Substantia nigra (tissue), 51 donors: ENCODE measurements at places on chromosomes 2 and 18.

- DNase-seq = no peak
Measured at GRCh38 chr2:16363581-16363980, 302.1 kb downstream of the CYRIA start.

DNA sequence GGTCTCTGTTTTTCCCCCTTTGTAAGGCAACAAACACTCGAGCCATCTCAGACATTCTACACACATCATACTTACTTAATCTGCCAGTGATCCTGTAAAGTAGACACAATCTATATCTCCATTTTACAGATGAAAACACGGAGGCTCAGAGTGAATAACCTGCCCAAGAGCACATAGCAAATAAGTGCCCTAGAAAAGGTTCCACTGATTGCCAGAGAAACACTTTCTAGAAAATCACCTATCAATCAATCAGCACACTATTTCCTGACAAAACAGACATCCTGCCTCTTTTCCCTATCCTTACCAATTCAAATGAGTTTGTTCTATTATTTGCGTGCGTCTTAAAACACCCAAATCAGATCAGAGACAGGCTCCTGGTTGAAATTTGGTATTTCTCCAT, 23.9 kb downstream of the SLC66A3 start:
- no peak for DNase-seq

- DNase-seq = no peak
Measured at GRCh38 chr2:199480966-199481365, 23.2 kb upstream of the SATB2 start.

DNA sequence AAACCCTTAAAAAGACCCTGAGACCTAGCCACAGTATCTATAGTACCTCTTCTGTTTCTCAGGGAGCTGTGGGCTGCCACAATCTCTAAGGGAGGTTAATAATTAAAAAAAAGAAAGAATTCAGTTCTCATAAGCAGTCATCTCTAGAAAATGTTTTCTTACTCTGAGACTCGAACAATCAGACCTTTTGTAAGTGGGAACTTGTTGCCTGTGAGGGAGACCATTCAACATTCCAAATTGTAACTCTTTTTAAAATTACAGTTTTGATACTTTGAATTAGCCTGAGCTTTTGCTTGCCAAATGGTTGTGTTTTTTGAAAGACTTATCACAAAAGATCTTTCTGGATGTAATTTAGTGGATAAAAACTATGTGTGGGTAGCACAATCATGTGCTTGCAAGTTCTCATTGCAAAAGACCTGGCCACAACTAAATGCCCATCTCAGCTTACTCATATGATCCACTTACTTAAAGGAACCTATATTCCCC, 33.3 kb downstream of the IL1R2 start:
- no peak for DNase-seq

- DNase-seq = peak; percentile 60
Measured at GRCh38 chr18:811892-812375, at the start of gene YES1. TSS of gene YES1 (minus strand) at chr18:812242. CDS start at chr18:756827, 55,415 bp downstream.

- DNase-seq = no peak
Measured at GRCh38 chr2:20549691-20550348, 101.1 kb downstream of the HS1BP3 start.

- no peak for DNase-seq
Measured at GRCh38 chr2:217979151-217979811, 23.5 kb downstream of the TNS1 start.

DNA sequence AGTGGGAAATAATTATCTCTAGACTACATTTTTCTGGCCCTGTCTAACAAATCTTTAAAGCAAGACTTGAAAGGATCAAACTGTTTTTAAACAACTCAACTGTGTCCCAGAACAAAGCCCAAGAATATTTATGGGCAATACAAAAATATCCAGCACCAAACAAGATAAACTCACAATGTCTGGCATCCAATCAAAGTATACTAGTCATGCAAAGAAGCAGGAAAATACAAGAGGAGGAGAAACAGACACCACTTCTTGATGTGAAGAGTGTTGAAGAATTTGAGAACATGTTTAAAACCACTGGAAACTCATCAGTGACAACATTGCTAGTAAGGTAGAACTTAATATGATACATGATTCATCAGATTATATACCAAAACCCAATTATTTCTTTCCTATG, 66.1 kb upstream of the CDC42EP3 start:
- no peak for DNase-seq

DNA sequence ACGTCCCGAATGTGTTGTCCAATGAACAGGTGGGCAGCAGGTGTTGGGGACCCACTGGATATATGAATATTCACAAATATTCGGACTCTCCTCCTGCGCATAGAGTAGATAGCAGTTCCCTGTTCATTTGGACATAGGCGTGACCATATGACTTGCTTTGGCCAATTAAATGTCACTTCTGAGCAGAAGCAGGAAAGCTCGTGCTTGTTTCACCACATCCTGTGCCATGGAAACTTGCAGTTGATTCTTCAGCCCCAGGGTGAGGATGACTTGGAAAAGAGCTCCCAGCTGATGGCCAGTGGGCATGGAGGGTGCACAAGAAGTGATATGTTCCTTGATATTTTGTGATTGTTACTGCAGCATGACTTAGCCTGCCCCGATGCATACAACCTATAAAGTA, 52.6 kb downstream of the PTPRM start:
- DNase-seq = no peak

DNA sequence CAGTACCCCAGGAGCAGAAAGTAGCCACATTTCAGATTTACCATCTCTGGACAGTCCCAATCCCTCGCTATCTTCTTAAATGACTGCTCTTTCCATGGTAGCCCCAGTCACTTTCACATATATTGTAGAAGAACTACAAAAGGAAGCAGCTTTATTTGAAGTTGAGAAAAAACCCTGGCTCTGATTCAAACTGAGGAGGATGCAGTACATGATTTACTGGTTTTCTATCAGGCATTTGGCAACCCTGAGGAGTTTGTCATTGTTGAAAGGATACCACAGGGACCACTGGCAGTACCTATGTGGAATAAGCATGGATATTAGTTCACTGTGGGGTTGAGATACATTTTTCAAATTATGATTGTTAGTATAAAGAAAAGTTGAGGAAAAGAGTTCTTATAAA, 640.9 kb upstream of the SETBP1 start:
- DNase-seq = no peak

- DNase-seq = no peak
Measured at GRCh38 chr2:133098787-133099186, 428.8 kb upstream of the LYPD1 start.

DNA sequence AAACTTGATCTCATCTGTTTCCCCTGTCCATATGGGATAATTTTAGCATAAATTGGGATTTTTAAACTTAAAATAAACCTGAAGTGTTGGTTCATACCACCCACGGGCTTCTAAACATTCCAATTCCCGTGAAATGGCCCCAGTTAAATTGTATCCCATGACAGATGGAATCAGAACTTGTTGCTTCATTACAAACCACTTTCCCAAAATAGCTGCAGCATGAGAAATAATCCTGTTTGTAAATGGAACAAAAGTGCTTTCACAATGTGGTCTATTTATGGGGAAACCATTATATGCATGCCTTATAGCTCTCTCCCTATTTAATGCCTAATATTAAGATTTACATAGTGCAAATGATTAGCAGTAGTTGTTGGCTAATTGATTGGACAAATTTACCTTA, 15.9 kb downstream of the SCG2 start:
- no peak for DNase-seq

DNA sequence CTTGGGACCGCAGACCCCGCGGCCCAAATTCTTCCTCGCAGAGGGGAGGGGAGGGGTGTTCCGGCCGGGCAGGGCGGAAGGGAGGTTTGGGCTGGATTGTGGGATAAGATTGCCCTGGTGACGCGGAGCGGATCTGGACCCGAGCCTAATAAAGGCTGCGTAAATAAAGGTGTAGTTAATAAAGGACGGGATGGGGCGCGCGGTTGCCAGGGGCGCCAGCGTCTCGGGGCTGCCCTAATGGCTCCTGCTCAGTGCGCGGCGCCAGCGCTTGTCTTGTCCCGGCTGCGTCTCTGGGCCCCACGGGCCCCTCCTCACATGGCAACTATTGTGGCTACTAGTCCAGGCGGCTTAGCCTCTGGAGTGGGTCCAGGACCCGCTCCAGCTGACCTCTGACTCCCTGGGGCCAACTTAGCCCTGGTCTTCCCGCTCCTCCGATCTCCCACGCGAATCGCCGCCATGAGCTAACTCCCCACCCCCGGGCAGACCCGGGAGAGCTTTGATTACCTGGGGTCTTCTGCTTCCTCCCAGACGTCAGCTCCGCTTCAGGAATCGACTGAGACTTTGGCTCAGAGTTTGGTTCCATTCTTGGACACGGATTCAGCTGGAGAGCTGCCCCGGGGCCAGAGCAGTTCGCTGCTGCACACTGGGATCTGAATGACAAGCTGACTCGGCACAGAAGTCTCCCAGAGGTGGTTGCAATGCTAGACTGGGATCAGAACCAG, 36.5 kb downstream of the SLC25A52 start:
- peak; percentile 21 for DNase-seq

GRCh38 chr2:37617119-37617892, 54.1 kb downstream of the CDC42EP3 start:
- no peak for DNase-seq

GRCh38 chr18:22282311-22283115, 113.1 kb downstream of the GATA6 start:
- no peak for DNase-seq

DNA sequence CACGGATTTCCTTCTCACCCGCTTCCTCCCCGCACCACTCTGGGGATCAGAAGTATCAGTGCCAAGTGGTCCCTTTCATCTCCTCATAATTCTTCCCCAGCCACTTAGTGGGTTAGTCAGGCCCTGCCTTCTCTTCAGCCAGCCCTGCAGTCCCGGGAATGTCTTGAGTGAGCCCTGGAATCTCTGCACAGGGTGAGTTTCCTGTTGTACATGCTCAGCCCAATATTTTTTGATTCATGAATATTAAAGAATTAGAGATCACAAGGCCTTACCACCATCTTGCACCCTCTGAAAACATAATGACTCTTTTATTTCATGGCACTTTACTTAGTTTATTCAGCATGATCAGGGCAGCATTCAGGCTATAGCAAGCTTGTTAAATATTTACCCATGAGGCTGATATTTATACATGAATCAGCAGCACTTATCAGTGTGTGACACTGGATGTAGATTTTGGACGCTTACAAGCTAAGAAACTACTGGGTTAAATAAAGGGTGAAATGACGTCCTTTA, 159.4 kb upstream of the FOSL2 start:
- no peak for DNase-seq

GRCh38 chr2:190180313-190181122, 118.0 kb upstream of the MSTN start:
- peak; percentile 14 for DNase-seq

- no peak for DNase-seq
Measured at GRCh38 chr18:72427721-72428120, 116.4 kb downstream of the CBLN2 start.

GRCh38 chr2:85976106-85976920, 87.5 kb upstream of the ST3GAL5 start:
- no peak for DNase-seq

DNA sequence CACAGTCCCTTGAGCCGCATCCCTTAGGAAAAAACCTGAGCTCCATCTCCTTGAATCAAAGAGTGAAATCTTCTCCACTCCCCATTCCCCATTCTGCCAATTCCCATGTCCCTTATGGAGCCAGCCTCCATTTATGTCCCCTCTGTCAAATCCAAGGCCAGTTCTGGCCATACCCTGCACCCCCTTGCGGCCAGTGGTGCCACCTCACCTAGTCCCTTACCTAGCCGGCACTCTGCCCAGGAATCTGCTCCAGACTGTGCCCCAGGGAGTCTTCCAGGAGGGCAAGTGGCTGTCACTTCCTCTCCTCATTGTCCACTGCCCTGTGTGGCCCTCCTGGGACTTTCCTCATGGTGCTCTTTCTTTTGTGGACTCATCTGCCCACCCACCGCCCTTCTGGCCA, 195.4 kb upstream of the RMP24 start:
- no peak for DNase-seq

DNA sequence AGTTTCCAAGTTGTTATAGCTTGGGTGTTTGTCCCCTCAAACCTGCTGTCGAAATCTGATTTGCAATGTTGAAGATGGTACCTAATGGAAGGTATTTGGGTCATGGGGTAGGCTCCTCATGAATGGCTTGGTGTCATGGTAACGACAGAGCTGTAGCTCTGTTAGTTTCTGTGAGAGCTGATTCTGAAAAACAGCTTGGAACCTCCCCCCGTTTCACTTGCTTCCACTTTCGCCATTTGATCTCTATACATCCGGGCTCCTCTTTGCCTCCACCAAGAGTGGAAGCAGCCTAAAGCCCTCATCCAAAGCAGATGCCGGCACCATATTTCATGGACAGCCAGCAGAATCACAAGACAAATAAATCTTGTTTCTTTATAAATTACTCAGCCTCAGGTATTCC, 1035.1 kb upstream of the SLC39A10 start:
- no peak for DNase-seq

DNA sequence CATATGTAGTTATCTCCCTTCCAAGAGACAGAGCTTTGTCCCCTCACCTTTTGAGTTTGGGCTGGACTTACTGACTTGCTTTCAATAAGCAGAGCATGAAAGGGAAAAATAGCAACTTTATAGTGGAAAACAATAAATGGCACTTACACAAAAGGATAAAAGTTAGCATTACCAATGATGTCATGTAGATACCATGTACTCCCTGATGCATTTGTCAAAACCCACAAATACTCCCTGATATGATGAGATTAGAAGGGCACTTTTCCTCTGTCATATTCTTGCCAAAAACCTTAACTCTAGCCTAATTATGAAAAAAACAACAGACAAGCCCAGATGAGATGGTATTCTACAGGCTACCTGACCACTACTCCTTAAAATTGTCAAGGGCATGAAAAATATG, 16.0 kb downstream of the HIBCH start:
- no peak for DNase-seq

GRCh38 chr2:43206602-43207001, 19.8 kb downstream of the ZFP36L2 start:
- no peak for DNase-seq

DNA sequence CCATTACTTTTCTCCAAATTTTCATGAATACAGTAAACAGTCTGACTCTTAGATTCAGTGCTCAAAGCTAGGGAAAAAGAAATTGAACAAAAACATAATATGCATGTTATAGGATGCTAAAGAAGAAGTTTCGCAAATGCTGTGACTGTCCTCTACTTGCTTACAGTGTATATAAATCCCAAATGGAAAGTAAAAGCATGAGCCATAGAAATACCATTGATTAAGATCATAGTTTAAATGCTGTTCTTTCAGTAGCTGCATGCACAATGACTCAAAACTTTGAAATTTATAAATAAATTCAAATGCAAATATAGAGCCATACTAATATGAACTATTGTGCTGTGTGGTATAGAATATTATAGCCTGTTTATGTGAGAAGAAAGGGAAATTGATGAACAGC, 1113.9 kb upstream of the ACVR2A start:
- DNase-seq = no peak

DNA sequence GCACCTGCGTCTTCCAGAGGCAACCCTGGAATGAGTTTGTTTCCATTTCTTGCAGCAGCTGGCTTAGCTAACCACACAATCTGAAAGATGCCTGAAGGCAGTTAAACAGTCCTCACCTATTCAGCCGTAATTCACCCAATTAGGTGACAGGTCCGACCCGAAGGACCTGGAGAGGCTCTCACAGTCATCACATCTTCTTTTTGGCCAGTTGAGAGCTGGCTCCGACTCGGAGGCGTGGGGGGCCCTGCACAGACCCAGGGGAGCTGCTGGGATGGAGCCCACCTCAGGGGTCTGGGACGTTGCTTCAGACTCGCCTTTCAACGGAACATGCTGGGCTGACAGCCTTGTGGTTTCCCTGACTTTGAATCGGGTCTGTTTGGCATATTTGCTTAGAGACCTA, 187.3 kb downstream of the RTP5 start:
- DNase-seq = no peak
